ENCODE measurements at places on chromosomes 11 and 22. TPM values are rescaled to one million over a fixed set of nuclear protein-coding genes. Genes with fewer than 3 reads are reported as not detected.

DNA sequence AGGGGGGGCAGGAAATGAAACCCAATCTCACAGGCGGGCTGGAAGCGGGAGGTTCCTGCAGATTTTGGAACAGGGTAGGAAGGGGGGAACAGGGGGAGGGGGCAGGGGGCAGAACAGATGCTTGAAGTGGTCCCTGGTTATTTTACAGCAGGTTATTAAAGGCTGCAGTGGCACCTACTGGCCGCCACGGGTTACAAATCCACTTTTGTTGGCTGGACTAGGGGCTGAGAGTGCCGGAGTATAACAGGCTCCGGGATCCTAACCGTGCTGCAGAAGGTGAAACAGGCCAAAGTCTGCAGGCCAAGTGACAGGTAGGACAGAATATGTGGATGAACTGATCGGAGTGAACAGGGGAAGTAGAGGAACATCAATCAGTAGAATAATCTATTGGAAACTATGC lies 2.5 kb downstream of the ROBO3 start:
- no peak for DNase-seq

DNA sequence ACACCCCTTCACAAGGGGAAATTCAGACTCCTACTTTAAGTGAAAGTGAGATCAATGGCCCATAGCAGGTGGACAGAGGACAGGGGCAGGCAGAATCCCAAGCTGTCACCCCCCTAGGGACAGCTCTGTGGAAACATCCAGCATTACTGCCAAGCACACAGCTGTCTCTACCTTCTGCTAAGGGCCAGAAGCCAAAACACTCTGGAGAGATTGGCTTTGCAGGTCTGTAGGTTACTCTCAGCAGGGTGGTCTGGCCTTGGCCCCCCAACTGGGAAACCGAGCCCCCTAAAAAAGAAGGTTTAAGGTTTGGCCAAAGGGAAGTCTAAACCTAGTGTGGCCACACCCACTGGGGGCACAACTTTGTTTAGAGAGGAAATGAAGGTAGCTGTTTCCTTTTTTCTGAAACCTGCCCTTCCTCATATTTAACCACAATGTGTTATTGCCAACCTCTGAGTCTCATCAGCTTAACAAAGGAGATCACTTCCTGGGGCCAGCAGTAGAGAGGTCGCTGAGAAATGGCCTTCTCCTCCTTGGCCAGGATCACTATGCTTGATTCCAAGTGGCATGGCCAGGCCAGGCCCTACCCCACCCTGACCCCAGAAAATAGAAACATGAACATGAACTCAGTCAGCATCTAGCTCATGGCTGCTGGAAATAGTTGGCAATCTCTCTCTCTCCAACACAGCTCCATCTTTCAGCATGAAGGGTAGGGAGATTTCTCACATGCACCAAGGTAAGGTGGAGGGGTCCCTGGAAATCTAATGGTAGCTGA lies 25.9 kb upstream of the SCARF2 start:
- peak; percentile 43 for DNase-seq

- peak; percentile 32 for DNase-seq
Observed at GRCh38 chr11:114447892-114448291, 8.6 kb downstream of the REXO2 start.

GRCh38 chr22:24583221-24584165 lies 9.4 kb downstream of the LRRC75B start:
- no peak for DNase-seq

- DNase-seq, result peak; percentile 43
Observed at GRCh38 chr11:79973721-79974617, 533.1 kb upstream of the TENM4 start.

DNA sequence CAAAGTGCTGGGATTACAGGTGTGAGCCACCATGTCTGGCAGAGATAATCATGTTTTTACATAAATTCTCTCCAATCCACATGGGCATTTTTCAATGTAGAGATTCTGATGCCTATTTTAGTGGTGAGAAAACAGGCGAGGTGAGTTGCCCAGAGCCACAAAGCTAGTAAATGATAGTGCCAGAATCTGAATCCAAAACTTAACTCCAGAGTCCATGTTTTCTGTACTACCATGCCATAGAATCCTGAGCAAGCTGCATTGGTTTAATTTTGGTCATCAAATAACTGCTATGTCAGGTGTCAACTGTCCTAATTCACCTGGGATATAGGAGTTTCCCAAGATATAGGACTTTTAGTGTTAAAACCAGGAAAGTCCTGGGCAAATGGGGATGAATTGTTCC lies 13.6 kb downstream of the NEFH start:
- no peak for DNase-seq

DNA sequence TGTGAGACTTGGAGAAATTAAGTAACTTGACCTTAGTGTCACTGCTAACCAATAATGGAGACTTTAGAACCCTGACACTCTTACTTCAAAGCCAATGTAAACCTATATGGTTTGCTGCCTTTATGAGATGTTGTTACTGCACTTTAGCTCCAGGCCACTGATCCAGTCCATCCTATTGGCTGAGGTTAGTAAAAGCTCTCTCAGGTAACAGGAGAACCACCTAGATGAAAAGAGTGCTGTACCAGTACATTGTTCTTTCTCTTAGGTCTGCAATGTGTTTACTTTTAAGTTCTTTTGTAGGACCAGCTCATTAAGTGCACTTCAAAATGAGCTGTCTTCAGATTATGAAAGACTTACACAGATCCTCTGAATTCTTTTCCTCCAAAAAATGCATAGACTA lies 994.0 kb upstream of the FAT3 start:
- no peak for DNase-seq

DNA sequence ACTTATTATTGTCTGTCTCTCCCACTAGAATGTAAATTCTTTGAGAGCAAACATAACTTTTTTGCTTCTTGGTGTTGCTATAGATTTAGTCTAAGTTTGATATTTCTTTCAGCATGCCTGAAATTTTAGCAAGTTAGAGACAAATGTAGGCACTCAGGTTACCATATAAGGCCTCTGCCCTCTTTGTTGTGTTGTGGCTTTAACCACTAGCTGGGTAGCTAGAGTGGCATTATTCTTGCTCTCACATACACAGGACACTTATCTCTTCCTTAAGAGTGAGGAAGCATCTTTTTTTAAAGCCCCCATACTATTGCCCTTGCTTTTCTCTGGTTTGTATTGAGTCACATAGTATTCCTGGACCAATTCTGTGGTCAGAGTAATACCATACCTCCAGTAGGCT lies 11.2 kb downstream of the ZBED5 start:
- no peak for DNase-seq

DNA sequence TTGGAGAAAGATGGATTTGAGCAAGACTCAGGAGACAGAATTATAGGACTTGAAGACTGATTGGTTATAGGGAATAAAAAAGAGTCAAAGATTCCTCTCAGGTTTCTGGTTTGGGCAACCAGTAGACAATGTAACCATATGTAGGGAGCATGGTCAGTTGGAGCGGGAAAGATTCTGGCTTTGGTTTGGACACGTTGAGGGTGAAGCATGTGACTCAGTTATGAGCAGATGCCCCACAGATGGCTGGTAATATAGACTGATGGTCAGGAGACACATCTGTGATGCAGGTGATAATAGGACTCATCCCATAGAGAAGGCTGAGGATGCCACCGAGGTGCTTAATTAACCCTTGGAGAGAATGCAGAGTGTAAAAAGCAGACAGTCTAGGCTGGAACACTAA lies 132.1 kb downstream of the CD44 start:
- no peak for DNase-seq

DNA sequence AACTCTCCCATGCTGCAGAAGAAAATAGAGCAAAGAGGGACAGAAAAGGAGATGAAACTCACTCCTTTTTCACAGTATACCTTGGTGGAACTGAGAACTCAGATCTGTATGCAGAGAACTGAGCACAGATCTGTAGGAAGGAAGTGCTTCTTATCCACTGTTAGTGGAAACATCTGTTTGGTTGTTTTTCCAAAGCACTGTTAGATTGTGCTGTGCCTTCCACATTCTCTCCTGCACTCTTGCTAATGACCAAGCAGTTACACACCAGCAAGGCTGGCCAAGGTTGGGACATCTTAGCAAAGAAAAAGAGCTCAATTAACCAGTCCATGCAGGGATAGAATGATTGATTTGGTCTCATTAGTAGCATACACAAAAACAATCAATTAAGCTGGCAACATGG lies 20.1 kb upstream of the SIK2 start:
- no peak for DNase-seq

GRCh38 chr11:119774172-119774763 lies 45.3 kb upstream of the NECTIN1 start:
- peak; percentile 15 for DNase-seq

DNA sequence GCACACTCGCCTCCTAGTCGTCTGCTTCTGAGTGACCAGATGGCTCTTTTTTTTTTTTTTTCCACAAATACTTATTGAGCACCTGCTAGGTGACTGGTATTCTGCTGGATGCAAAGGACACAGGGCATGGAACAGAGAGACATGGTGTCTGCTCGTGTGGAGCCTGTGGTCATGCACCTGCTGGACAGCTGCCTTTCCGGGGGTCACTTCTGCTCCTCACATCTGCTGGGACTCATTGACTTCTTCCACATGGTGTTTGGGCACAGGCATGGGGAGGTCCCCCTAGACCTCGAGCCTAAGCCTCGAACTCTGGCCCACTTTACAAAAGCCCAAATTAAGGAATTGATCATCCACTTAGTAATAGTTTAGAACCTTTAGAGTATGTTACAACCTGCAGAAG lies 39.5 kb upstream of the EMID1 start:
- no peak for DNase-seq

- no peak for DNase-seq
Observed at GRCh38 chr11:124090996-124091395, 24.3 kb upstream of the VWA5A start.

- peak; percentile 82 for DNase-seq
Observed at GRCh38 chr11:65317025-65317786, 2.5 kb downstream of the CDC42EP2 start.

GRCh38 chr22:17712441-17712840 lies 61.8 kb downstream of the BID start:
- no peak for DNase-seq

- DNase-seq, result no peak
Observed at GRCh38 chr11:45995342-45995734, 72.9 kb downstream of the LARGE2 start.

- no peak for DNase-seq
Observed at GRCh38 chr11:47105541-47105940, 71.1 kb downstream of the ARFGAP2 start.

DNA sequence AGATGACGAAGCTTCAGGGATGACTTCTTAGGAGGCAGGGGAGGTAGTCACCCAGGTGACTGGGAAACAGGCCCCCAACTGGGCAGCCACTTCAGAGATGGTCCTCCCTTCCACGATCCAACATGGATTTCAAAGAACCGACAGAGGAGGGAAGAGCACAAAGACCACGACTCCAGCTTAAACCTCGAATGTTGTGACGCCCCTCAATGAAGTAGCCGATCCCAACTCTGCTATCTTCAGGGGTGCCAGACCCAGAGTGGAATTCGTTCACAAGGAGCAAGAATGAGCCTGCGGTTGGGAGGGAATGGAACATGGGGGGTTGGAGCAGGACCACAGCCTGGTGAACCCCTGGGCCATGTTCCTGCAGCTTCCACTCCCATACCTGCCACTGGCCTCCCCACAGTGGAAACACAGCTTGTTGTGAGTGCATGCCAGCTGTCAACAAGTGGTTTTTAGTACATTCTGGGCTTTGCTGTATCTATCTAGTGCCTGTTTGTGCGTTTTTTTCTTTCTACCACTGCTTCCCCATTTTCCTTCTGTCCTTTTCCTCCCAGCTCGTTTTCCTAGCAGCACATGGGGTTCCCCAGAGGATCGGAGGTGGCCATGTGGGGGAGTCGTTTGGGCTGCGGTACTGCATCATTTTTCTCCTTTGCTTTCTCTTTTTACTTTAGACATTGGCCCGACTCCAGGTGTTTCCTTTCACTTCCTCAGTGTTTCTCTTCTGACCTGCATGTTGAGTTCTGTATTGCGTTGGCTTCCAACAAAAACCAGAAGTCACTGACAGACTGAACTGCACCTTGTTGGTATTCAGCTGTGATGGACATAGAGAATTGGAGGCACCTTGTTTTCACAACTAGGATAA lies 65.8 kb downstream of the MORC2 start:
- no peak for DNase-seq

DNA sequence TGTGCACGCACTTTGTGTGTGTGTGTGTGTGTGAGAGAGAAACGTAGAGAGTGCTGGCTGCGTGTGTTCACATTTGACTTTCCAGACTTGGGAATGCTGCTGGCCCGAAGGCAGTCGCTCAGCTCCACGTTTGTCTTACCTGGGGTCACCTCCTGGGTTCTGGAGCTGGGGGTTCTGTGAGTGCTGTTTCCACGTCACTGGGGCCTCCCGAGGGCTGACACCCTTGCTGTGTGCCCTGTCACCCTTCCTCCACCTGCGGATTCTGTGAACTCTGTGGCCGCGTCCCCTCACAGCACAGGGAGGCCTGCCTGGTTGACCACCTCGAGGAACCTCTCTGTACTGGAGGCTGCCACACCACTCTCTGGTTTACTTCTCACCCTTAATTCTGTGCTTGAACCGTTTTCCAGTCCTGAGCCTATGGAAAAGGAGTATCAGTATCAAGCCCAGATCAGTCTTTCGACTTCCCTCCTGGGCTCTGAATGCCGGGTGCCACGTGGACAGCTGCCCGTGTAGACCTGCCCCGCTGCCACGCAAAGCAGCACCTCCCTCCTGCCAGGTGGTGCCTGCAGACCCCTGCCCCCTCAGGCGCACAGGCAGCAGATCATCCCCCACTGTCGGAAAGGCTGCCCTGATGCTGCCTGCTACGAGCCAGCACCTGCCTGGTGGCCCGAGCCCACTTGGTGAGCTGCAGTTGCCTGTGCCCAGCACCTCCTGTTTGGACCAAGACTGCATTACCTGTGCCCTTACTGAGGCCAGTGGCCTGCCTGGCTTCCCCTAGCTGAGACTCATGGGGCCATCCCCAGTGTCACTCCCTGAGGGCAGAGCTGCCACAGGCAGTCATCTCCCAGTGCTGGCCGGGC lies 233.3 kb downstream of the TBC1D22A start:
- DNase-seq, result no peak

GRCh38 chr11:10005955-10006525 lies 288.0 kb downstream of the SBF2 start:
- DNase-seq, result no peak

DNA sequence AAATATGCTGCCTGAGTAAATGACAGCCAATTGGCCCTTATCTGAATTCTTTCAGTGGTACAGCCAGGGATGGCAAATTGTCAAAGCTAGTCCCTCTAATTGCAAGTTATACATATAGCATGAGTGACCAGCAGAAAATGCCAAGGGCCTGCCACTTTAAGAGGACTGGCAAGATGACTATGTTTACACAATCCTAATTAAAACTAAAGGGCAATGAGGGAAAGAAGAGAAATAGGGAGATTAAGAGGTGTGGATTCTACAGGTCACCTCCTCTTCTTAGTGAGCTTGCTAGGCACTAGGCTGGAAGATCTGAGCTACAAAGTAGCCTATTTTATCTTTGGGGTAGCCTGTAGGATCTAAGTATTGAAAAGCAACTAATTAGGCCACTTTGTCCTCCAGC lies 13.5 kb downstream of the NUMA1 start:
- no peak for DNase-seq

SLN gene
- 0.15 TPM for polyA plus RNA-seq

TMPRSS13 gene
- 6.8 TPM for polyA plus RNA-seq

VSIG10L2 gene
- 0.01 TPM for polyA plus RNA-seq

PIWIL4 gene
- 23.5 TPM for polyA plus RNA-seq

SERPING1 gene
- polyA plus RNA-seq, result 23.0 TPM

SSH3 gene
- polyA plus RNA-seq, result 55.2 TPM

DRG1 gene
- polyA plus RNA-seq, result 58.6 TPM

CABP4 gene
- 0.27 TPM for polyA plus RNA-seq

SYNGR1 gene
- 6.6 TPM for polyA plus RNA-seq

FAM227A gene
- polyA plus RNA-seq, result 0.36 TPM

MGAT3 gene
- polyA plus RNA-seq, result 30.1 TPM

Measured in small intestine (tissue), 16 donors.